ENCODE measurements at places on chromosomes 2 and 18. TPM values are rescaled to one million over a fixed set of nuclear protein-coding genes. Genes with fewer than 3 reads are reported as not detected.

IFIH1 gene
- 1.2 TPM for total RNA-seq

RIT2 gene
- not detected for total RNA-seq

TRPM8 gene
- 0.37 TPM for total RNA-seq

MEP1B gene
- total RNA-seq: 0.10 TPM

DYNAP gene
- total RNA-seq: not detected

SCYGR5 gene
- not detected for total RNA-seq

GPR39 gene
- total RNA-seq: 6.9 TPM

SCN2A gene
- 0.02 TPM for total RNA-seq

CELF4 gene
- total RNA-seq: not detected

CENPO gene
- 46.7 TPM for total RNA-seq

CDH2 gene
- 60.1 TPM for total RNA-seq

MLPH gene
- total RNA-seq: 270 TPM

FIGN gene
- 2.7 TPM for total RNA-seq

CXCR1 gene
- not detected for total RNA-seq

SCN1A gene
- total RNA-seq: not detected

MPV17 gene
- 83.0 TPM for total RNA-seq

UGT1A10 gene
- total RNA-seq: not detected

HRH4 gene
- total RNA-seq: not detected

ZCCHC2 gene
- total RNA-seq: 7.5 TPM

TRIM54 gene
- total RNA-seq: 0.88 TPM

ACMSD gene
- not detected for total RNA-seq

LIMS1 gene
- total RNA-seq: 53.8 TPM

POU3F3 gene
- total RNA-seq: not detected

C2orf66 gene
- total RNA-seq: not detected

PSMG2 gene
- total RNA-seq: 67.8 TPM

SPC25 gene
- 22.0 TPM for total RNA-seq

ALPG gene
- 0.38 TPM for total RNA-seq

NCK2 gene
- 24.8 TPM for total RNA-seq

HOXD9 gene
- 1.3 TPM for total RNA-seq

WDR54 gene
- total RNA-seq: 88.9 TPM

MARCHF4 gene
- 25.5 TPM for total RNA-seq

C2orf72 gene
- total RNA-seq: 6.0 TPM

XIRP2 gene
- not detected for total RNA-seq

EIF2B4 gene
- total RNA-seq: 59.4 TPM

MAB21L4 gene
- total RNA-seq: 0.22 TPM

OTOF gene
- total RNA-seq: 0.13 TPM

GKN2 gene
- total RNA-seq: 1.9 TPM

ERLEC1 gene
- total RNA-seq: 60.2 TPM

TMEM247 gene
- not detected for total RNA-seq

SEPTIN10 gene
- total RNA-seq: 43.1 TPM
